ENCODE measurements at places on chromosomes 3 and 15. TPM values are rescaled to one million over a fixed set of nuclear protein-coding genes. Genes with fewer than 3 reads are reported as not detected.

- no peak for DNase-seq
Observed at GRCh38 chr3:113560831-113561623, 28.7 kb downstream of the SIDT1 start.

UTS2B gene
- total RNA-seq = not detected

ANO10 gene
- 4.9 TPM for total RNA-seq

DNA sequence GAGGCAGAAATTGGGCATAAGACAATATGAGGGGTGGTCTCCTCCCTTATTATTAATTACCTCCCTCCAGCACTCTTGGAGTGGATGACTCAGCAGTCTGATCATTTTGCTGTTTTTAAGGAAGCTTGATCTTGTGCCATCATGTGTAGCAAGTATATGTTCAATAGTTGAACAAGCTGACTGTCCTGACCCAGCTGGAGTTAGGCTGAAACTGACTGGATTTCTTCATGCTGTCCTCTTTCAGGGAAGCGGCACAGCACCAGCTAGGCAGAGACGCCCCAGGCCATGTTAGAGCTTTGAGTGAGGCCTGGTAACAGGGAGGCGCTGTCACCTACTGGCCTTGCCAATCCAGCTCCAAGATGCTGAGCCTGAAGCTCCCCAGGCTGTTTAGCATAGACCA, 54.4 kb upstream of the KIF23 start:
- DNase-seq = no peak

DNA sequence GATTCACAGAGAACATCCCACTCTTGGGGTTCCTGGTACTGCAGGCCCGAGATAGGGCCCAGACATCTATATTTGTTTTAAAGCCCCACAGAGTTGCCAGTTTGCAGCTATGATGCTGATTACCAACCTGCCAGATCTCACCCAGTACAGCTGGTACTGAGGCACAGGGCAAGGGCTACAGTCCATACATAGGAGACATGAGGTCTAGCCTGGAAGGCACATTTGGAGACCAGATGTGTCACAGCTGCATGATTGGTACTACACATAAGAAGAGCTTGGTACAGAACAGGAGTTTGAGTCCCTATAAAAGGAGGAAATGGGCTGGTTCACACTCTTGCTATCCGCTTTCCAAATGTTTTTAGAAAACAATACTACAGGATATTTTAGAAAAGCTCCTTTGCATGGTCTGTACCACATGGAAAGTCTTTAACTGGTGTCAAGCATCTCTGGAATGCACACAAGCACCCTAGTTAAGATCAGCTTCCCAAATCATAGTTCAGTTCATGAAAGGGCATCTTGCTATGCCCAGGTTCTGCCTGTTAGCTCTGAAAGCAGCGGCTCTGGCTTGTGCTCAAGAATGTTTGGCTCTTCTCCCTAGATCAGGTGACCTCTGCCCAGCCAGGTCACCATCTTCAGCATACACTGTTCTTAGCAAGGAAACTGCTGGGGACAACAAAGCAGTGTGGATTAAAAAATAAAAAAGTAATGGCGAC, 20.6 kb downstream of the MTMR14 start:
- no peak for DNase-seq

GRCh38 chr3:142614059-142614626, 17.9 kb downstream of the PLS1 start:
- DNase-seq = no peak

DNA sequence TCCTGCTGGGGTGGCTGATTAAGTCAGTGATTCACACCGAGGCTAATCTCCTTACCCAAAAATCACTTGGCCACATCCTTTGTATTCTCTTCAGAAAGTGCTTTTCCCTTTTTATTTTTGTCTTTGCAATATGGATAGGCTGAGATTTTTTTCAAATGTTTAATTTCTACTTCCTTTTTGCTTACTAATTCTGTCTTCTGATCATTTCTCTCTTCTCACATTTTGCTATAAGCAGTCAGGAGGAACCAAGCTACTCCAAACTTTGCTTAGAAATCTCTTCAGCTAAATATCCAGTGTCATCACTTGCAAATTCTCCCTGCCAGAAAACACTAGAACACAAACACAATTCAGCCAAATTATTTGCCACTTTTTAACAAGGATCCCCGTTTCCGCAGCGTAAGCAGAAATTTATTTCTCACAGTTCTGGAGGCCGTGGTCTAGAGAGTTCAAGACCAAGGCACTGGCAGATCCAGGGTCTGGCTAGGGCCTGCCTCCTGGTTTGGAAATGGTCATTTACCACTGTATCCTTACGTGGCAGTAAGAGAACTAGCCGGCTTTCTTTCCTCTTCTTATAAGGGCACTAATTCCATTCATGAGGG, 104.9 kb downstream of the IL5RA start:
- no peak for DNase-seq

- no peak for DNase-seq
Observed at GRCh38 chr3:147412261-147412916, 3.2 kb downstream of the ZIC1 start.

CMTM7 gene
- 60.0 TPM for total RNA-seq

ETV5 gene
- total RNA-seq = 1.3 TPM

- DNase-seq = no peak
Observed at GRCh38 chr3:179964890-179965289, 71.8 kb downstream of the PEX5L start.

DNA sequence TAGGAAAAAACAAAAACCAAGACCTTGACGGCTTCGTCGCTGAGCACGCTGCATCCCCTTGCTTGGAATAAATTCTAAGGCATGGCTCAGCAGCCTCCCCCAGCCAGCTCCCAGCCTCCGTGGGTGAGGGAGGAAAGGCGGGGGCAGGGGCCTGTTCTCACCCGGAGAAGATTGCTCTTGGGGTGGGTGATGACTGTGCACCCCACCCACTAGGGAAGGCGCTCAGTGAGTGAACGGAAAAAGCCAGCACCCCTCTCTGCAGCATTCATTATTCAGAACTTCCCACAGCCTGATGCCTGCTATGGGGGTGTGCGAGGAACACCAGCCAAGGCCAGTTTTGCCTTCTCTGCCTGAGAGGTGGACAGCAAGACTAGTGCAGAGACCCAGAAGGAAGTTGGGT, 19.3 kb upstream of the NTRK3 start:
- no peak for DNase-seq

BOC gene
- 4.2 TPM for total RNA-seq

DNA sequence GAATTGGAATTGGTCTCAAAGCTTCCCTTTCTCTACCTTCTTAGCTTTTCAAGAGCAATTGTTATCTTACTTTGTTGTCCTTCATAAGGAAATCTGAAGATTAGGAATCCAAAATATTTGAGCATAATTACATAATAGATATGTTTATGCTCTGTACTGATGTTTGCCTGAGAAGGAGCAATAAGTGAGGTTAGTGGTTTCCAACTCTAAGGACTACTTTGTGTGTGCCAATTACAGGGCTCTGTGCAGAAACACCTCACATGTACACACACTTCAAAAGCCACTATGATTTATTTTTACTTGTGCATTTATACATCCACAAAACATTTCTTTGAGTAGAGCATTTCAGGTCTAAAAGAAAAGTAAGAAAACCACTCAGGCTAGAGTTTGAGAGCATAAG, 49.9 kb downstream of the MME start:
- DNase-seq = no peak

GRCh38 chr3:18847583-18848197, 300.6 kb upstream of the KCNH8 start:
- DNase-seq = no peak

Measured in activated T-helper 2 cell treated with anti-CD3 and anti-CD28 coated beads, Interferon-gamma antibody, Interleukin-2, Interleukin-4, amounts not matched to agents 10 μg/mL and 5 μg/mL and 100 μg/mL, durations not matched to agents 14 hours and 24 hours and 36 hours (primary cell).